ENCODE measurements at places on chromosomes 16 and 17.

GRCh38 chr16:2702871-2703745 lies 16.9 kb downstream of the PRSS27 start:
- H3K27ac ChIP-seq, result no peak overlapping the region
- H3K4me1 ChIP-seq, result no peaks in the 10 kb centered on the region
- H3K4me3 ChIP-seq, result no peak overlapping the region
- H3K27me3 ChIP-seq, result no peaks in the 10 kb centered on the region
- no peaks in the 10 kb centered on the region for H3K36me3 ChIP-seq
- DNase-seq, result no peak

DNA sequence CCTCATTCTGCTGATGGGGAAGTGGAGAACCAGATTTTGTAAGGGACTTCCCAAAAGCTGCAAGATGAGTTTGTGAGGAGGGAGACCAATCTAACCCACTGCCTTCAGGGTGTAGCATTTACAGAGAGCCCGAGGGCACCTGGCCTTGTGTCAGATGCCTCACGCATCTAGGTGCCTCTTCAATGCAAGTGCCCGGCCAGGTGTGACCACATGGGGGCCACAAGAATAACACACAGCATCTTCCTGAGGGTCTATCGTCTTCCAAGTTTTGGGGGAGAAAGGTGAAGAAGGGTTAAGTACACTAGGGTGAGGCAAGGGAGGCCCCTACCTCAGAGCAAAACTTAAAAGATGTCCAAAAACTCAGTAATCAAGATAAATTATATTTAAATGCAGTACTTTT lies 401.7 kb upstream of the CDH5 start:
- H3K27me3 ChIP-seq, result no peaks in the 10 kb centered on the region
- H3K36me3 ChIP-seq, result no peaks in the 10 kb centered on the region
- no peaks in the 10 kb centered on the region for H3K4me1 ChIP-seq
- no peak overlapping the region for H3K4me3 ChIP-seq
- no peak for DNase-seq

GRCh38 chr17:38469875-38470274 lies 41.6 kb downstream of the ARHGAP23 start:
- H3K4me3 ChIP-seq, result no peak overlapping the region
- no peaks in the 10 kb centered on the region for H3K27me3 ChIP-seq
- no peak for DNase-seq
- H3K36me3 ChIP-seq, result no peaks in the 10 kb centered on the region
- H3K27ac ChIP-seq, result no peak overlapping the region

DNA sequence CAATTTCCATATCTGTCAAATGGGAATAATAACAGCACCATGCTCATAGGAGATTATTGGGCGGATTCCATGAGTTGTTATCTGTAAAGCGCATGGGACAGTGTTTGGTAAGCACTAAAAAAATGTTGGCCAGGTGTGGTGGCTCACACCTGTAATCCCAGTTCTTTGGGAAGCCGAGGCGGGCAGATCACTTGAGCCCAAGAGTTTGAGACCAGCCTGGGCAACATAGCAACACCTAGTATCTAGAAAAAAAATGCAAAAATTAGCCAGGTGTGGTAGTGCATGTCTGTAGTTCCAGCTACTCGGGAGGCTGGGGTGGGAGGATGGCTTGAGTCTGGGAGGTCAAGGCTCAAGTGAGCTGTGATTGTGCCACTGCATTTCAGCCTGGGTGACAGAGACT lies 66.8 kb upstream of the NFAT5 start:
- peaks cover 11% of the 10 kb centered on the region for H3K4me1 ChIP-seq
- no peak for DNase-seq
- H3K27ac ChIP-seq, result peak overlapping the region; percentile 1
- no peaks in the 10 kb centered on the region for H3K36me3 ChIP-seq

- H3K27me3 ChIP-seq, result no peaks in the 10 kb centered on the region
- H3K36me3 ChIP-seq, result no peaks in the 10 kb centered on the region
- no peak overlapping the region for H3K27ac ChIP-seq
- no peak for DNase-seq
- H3K4me3 ChIP-seq, result no peak overlapping the region
Observed at GRCh38 chr17:61809816-61810392, 53.4 kb downstream of the BRIP1 start.

DNA sequence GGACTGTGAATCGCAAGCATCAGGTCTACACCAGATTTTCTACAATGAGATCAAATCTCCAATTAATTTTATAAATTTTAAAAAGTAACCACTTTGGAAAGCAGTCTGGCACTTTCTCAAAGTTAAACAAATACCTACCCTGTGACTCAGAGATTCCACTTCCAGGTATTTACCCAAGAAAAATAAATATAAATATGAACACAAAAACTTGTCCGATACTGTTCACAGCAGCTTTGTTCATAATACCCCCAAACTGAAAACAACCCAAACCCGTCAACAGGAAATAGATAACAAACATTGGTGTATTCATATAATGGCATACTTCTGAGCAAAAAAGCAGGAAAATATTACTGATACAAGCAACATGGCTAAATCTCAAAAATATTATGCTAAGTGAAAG lies 12.1 kb downstream of the ZDHHC7 start:
- peaks cover 33% of the 10 kb centered on the region for H3K4me1 ChIP-seq
- H3K4me3 ChIP-seq, result no peak overlapping the region
- DNase-seq, result no peak

- H3K36me3 ChIP-seq, result no peaks in the 10 kb centered on the region
- DNase-seq, result no peak
- H3K4me1 ChIP-seq, result peaks cover 57% of the 10 kb centered on the region
- no peak overlapping the region for H3K27ac ChIP-seq
Observed at GRCh38 chr16:81548876-81549546, 104.4 kb downstream of the CMIP start.

GRCh38 chr17:66783656-66784381 lies 51.1 kb upstream of the CACNG5 start:
- H3K4me3 ChIP-seq, result no peak overlapping the region
- no peaks in the 10 kb centered on the region for H3K27me3 ChIP-seq
- no peaks in the 10 kb centered on the region for H3K36me3 ChIP-seq

DNA sequence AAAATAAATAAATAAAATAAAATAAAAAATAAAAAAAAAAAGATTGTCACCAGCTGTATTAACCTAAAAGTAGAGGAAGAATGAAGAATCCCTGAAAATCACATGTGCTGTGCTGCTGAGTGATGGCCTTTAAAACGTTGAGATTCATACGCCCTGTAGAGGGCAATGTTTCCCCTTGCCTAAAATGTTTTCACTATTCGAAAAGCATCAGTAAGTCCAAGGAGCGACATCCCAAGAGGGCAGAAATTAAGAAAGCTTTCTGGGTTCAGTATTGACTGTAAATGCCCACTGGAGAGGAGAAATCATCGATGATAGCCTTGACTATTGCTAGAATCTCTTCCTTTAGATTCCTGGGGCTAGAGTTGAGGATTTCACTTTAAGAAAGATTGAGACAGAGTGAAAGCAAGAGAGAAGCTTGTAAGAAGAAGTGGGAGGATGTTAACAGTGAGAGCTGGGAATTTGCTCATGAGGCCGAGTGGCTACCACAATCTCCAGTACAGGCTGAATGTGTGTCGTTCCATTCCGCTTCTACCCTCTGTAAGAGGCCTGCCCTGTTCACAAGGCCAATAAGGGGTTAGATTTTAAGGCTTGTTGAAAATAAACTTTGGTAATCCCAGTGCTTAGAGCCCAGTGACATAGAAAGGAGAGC lies 170.8 kb upstream of the FAM20A start:
- no peak overlapping the region for H3K27ac ChIP-seq
- H3K4me1 ChIP-seq, result no peaks in the 10 kb centered on the region
- H3K27me3 ChIP-seq, result peaks cover 2% of the 10 kb centered on the region
- peak overlapping the region; percentile 55 for H3K4me3 ChIP-seq

- H3K36me3 ChIP-seq, result no peaks in the 10 kb centered on the region
- H3K4me3 ChIP-seq, result no peak overlapping the region
- H3K27me3 ChIP-seq, result no peaks in the 10 kb centered on the region
- H3K27ac ChIP-seq, result no peak overlapping the region
Observed at GRCh38 chr17:252456-252855, 71.0 kb upstream of the DOC2B start.

DNA sequence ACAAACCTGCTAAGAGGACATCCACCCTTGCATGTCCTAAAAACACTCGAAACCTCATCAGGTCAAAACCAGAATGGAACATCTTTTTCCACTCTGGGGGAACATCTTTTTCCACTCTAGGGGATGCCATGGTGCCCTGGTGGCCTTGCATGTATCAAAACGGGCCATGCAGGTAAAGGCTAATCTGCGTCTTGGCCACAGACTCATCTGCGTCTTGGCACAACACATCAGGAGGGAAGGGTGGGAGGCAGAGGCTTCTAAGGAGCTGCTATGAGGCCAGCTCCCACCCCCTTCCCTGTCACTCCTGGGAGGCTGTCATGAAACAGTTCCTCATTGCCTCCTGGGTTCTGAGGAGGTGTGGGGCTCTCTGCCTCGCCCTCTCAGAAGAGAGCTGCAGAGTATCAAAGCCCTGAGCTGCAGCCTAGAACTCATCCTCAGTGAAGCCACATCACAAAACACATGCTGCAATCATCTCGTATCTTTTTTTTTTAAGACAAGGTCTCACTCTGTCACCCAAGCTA lies 27.6 kb downstream of the PARN start:
- no peak for DNase-seq
- no peak overlapping the region for H3K27ac ChIP-seq
- H3K4me3 ChIP-seq, result no peak overlapping the region

GRCh38 chr17:19579867-19580565 lies 46.4 kb downstream of the SLC47A1 start:
- H3K27ac ChIP-seq, result no peak overlapping the region
- peaks cover 20% of the 10 kb centered on the region for H3K27me3 ChIP-seq
- no peak for DNase-seq
- no peaks in the 10 kb centered on the region for H3K36me3 ChIP-seq

DNA sequence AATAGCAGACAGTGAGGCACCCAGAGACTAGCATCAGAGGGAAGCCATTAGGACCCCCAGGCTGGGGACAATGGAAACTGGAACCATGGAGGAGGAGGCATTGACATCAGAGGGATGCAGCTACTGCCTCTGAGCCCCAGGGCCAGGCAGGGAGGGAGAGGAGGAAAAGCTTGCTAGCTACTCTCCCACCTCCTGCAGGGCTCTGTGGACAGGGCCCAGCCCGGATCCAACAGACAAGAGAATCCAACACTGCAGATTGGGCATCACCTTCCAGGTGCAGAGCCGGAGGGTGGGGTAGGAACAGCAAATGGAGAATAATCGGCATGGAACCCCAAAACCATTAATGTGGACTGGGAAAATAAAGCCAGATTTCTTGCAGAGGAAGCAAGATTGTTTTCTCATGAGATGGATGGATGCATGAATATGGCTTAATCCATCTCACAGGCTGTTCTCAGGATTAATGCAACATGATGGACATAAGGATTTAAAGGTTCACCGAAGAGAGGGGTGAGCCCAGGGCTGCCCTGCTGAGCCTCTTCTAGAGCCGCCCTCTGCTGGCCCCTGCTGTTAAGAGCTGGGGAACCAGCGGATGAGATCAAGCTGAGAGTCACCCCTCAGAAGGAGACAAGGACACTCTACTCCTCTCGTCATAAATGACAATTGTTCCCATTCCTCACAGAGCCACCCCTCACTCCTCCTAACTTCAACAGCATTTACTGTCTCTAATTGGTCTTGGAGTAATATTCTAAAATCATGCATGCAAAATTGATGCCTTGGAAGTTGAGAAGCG lies 48.8 kb downstream of the DNAH3 start:
- H3K4me3 ChIP-seq, result no peak overlapping the region
- no peak overlapping the region for H3K27ac ChIP-seq
- no peaks in the 10 kb centered on the region for H3K36me3 ChIP-seq
- peaks cover 38% of the 10 kb centered on the region for H3K27me3 ChIP-seq
- DNase-seq, result no peak

DNA sequence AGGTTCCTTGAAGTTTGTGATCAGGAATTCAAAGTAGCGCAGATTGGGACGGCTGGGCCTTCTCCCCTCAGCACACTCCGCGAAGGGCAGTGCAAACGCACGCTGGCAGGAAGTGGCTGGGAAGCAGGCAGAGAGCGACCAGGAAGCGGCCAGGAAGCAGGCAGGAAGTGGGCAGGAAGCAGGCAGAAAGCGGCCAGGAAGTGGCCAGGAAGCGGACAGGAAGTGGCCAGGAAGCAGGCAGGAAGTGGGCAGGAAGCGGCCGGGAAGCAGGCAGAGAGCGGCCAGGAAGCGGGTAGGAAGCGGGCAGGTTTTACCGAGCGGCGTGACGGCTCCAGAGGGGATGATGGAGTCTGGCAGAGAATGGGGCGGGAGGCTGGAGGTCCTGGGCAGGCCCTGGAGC lies 3.2 kb downstream of the DPEP1 start:
- H3K4me1 ChIP-seq, result peaks cover 13% of the 10 kb centered on the region
- peak overlapping the region; percentile 82 for H3K27ac ChIP-seq
- no peaks in the 10 kb centered on the region for H3K36me3 ChIP-seq
- H3K4me3 ChIP-seq, result peak overlapping the region; percentile 58
- no peak for DNase-seq

DNA sequence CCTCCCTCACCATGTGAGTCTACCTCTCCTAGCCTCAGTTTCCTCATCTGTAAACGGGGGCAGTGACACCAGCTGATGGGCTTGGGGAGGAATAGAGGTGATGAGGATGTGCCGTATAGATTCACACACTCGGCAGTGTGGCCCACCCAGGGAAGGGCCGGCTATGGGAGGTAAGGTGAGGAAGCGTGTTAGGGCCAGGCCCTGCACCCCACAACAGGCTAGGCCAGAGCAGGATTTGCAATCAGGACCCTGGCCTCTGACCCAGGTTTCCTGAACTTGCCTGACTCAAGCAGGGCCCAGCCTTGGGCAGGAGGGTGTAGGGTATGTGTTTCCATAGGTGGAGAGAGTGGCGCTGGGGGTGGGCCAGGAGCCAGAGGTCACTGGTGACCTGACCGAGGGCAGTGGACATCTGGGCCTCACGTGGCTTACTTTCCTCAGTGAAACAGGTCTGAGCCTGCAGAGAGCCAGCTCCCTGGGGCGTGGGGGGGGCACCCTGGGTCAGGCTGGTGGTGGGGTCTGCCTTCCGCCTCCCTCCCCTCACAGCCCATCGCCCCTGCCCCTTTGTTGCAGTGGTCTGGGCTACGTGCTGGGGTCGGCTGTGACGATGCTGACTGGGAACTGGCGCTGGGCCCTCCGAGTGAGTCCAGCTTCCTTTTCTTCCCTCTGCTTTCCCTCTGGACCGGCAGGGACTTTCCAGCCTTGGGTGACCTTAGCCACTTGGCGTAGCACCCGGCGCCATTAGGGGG lies 12.8 kb downstream of the SPNS3 start:
- peaks cover 11% of the 10 kb centered on the region for H3K4me1 ChIP-seq
- no peak overlapping the region for H3K27ac ChIP-seq
- no peak overlapping the region for H3K4me3 ChIP-seq
- no peak for DNase-seq

GRCh38 chr16:68744744-68745280 lies 7.7 kb downstream of the CDH1 start:
- H3K36me3 ChIP-seq, result no peaks in the 10 kb centered on the region
- no peak for DNase-seq
- H3K4me3 ChIP-seq, result no peak overlapping the region
- no peak overlapping the region for H3K27ac ChIP-seq
- H3K4me1 ChIP-seq, result no peaks in the 10 kb centered on the region
- H3K27me3 ChIP-seq, result peaks cover 36% of the 10 kb centered on the region

- H3K4me1 ChIP-seq, result peaks cover 23% of the 10 kb centered on the region
- peaks cover 5% of the 10 kb centered on the region for H3K36me3 ChIP-seq
- H3K27ac ChIP-seq, result peak overlapping the region; percentile 59
- H3K27me3 ChIP-seq, result no peaks in the 10 kb centered on the region
Observed at GRCh38 chr17:74521701-74522201, 9.5 kb downstream of the CD300LB start.

- no peaks in the 10 kb centered on the region for H3K36me3 ChIP-seq
- DNase-seq, result no peak
- H3K27ac ChIP-seq, result no peak overlapping the region
- no peaks in the 10 kb centered on the region for H3K27me3 ChIP-seq
- no peaks in the 10 kb centered on the region for H3K4me1 ChIP-seq
- no peak overlapping the region for H3K4me3 ChIP-seq
Observed at GRCh38 chr17:78104540-78104941, 24.0 kb downstream of the TMC6 start.

GRCh38 chr16:57093666-57094564 lies 1.5 kb downstream of the CPNE2 start:
- peak overlapping the region; percentile 56 for H3K4me3 ChIP-seq
- H3K36me3 ChIP-seq, result no peaks in the 10 kb centered on the region
- peaks cover 17% of the 10 kb centered on the region for H3K27me3 ChIP-seq
- H3K4me1 ChIP-seq, result peaks cover 13% of the 10 kb centered on the region

Data from natural killer cell treated with Interleukin-12 subunit alpha and Interleukin-12 subunit beta and Interleukin-15 and Interleukin-18, amount 100 ng/mL, for 72 hours (primary cell).